ENCODE measurements at places on chromosomes 2 and 18.

DNA sequence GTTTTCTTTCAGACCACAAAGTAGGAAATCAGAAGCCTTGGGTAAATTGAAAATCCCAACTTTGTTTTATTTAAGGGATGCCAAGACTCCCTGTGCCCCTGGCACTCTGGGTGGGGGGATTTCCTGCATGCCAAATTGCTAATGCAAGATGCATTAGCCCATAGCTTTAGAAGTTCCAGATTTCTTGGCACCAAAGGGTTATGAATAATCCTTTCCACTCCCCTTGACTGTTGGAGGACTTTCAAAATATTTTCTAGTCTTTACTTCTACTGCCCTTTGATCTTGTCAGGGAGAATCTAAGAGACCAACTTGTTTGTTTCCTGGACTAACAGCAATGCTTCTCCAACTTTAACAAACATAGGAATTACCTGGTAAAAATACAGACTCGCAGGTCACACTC is 81.8 kb upstream of the TGIF1 start:
- DNase-seq: no peak

DNA sequence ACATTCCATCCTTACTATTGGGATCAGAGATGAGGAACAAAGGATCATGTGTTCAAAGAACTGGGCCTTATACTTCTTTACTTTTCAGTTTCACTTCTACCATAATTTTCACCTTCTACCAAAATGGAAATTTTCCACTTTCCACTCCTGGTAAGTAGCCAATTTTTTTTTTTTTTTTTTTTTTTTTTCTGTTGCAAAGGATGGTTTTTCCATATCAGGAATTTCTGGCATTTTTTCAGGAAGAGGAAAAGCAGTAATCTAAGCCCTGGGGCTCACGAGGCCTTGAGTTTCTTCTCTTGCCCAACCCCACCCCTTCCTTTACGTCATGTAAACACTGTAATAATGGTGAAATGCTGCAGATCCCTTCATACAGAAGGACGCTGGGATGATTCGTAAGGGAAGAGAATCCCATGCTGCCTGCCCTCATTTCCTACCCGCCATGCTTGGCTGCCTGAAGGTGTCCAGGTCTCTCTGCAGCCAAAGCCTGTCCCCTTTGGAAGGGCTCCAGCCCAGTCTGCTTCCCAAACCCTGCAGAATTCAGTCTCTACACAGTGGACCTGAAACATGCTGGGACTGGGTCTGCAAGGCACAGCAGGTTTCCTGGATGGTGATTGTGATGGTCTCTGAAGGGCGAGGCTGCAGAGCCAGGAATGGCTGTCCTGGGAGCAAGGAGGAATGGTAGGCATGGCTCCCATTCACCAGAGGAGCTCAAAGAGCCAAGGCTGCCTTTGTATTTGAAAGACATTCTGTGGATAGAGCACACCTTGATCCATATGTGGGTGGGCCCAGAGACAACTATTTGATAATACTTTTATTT is 57.0 kb downstream of the EFR3B start:
- no peak for DNase-seq

DNA sequence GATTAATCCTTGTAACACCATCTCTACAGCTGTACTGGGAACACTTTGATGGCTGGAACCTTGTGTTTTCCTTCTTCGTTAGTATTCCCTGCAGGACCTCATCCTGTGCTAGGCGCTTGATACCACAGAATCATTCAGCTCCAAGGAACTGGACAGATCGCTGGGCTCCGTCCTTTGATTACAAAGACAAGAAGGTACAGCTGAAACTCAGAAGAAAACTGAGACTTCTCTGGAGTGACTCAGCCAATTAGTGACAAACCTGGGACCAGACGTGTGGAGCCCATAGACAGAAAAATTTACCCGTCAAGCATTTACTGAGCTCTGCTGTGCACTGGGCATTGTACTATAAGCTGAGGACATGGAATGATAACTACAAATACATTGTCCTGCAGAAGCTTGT is 67.3 kb downstream of the NCKAP5 start:
- DNase-seq: no peak

- no peak for DNase-seq
Measured at GRCh38 chr2:225937625-225938187, 538.2 kb downstream of the NYAP2 start.

GRCh38 chr2:10389573-10389972 is 58.6 kb downstream of the ODC1 start:
- DNase-seq: no peak

GRCh38 chr18:47390410-47391024 is 139.1 kb upstream of the SKOR2 start:
- no peak for DNase-seq

DNA sequence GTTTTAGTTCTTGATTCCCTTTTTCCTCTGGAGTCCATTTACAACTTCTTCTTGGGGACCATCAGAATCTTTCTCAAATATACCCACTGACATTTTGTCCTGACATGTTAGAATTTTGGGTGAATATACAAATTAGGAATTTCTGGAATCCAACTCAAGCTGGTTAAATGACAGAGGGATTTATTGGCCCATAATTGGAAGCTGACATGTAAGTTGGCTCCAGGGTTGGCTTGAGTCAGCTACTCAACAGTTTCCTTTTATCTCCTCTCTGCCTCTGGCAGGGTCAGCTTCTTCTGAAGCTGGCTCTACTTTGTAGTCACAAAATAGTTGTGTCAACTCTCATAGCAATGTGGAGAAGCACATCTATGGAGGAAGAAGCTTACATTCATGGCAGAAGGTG is 36.6 kb upstream of the PPP1R1C start:
- DNase-seq: no peak

DNA sequence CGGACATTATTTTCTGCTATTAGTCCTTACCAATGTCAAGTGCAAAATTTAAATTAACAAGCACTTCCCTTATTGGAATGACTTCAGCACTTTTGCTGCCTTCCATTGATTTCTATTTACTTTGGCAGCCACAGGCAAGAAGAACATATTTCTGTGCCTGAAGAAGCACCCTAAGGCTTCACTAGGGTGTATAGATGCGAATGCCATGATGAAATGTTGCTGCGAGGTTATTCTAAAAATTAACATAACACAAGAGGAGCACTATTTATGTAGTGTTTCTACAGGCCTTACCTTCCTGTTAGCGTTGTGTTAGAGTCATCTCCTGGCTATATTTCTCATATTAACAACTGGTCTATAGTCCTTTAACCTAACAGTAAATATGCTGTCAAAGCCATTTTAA is 365.0 kb upstream of the HNRNPA3 start:
- DNase-seq: no peak

DNA sequence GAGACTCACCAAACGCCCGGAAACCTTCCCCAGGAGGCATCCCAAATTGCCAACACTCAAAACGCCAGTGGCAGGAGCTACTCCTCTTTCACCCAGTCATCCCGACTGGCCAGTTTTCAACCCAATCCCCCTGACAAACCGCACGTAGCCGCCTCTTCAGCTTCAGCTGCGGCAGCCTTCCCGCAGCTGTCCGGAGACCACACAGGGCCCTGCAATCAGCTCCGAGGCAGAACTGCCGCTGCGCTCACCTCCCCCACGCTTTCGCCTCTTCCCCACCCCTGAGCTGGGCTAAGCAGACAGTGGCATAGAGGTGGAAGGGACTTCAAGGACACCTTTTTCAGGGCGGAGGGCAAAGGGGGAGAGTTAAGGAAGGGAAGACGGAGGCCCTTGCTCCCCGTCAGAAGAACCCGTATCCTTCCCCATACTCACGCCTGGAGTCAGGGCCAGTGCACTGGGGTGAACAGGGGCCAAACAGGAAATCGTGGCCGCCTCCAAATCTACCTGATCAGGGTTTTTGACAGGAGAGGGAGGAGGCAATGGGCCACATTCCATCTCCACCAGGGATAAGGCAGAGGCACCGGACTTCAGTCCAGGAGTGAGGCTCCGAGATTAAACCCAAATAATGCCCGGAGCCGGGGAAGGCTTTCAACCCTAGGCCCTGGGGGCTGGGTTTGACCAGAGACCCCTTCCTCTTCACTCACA is 16.9 kb downstream of the CYP26B1 start:
- no peak for DNase-seq

DNA sequence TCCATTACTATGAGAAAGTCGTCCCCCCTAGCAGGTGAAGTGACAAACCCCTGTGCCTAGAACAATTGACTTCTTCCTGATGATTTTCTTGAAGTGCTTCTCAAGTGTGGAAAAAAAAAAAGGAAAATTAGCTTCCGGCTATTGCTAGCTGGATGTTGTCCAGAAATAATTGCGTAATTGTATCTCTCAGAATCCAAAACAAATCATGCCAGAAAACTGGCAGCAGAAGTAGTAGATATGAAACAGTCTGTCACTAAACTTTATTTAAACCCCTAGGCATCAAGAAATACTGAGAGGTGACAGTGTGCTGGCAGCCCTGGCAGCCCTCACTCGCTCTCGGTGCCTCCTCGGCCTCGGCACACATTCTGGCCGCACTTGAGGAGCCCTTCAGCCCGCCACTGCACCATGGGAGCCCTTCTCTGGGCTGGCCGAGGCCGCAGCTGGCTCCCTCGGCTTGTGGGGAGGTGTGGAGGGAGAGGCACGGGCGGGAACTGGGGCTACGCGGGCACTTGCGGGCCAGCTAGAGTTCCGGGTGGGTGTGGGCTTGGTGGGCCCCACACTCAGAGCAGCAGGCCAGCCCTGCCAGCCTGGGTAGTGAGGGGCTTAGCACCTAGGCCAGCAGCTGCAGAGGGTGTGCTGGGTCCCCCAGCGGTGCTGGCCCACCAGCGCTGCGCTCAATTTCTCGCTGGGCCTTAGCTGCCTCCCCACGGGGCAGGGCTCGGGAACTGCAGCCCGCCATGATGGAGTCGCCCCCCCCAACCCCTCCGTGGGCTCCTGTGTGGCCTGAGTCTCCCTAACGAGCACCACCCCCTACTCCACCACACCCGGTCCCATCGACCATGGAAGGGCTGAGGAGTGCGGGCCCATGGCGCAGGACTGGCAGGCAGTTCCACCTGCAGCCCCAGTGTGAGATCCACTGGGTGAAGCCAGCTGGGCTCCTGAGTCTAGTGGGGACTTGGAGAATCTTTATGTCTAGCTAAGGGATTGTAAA is 80.5 kb upstream of the ABCA12 start:
- no peak for DNase-seq
